ENCODE measurements at places on chromosomes 5 and 9.

GRCh38 chr5:82753374-82753773, 323.8 kb downstream of the TMEM167A start:
- DNase-seq: no peak

- DNase-seq: no peak
Observed at GRCh38 chr9:77170991-77171699, 6.2 kb upstream of the VPS13A start.

DNA sequence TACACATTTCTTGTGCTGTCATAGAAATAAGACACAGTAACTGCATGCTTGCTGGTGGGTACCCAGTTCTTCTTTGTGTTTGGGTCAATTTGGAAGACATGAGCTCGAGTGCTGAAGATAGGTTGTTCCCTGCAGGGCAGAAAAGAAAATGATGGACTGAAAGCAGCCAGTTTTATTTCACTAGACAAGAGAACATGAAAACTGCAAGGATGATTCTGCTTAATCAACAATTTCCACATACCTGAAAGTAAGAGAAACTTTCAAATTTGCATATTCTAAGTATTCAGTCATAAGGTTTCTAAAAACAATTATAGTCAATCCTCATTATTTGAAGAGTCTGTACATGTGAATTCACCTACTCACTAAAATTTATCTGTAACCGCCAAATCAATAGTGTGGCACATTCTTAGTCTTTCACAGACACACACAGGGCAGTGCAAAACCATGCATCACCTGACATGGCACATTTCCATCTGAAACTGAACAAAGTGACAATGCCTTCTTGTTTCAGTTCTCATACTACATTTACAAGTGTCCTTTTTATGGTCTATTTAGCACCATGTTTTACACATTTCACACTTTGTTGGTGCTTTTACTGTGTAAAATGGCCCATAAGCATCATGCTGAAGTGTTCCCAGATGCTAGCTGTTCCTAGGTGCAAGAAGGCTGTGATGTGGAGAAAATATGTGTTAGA, 56.9 kb downstream of the HOMER1 start:
- no peak for DNase-seq

DNA sequence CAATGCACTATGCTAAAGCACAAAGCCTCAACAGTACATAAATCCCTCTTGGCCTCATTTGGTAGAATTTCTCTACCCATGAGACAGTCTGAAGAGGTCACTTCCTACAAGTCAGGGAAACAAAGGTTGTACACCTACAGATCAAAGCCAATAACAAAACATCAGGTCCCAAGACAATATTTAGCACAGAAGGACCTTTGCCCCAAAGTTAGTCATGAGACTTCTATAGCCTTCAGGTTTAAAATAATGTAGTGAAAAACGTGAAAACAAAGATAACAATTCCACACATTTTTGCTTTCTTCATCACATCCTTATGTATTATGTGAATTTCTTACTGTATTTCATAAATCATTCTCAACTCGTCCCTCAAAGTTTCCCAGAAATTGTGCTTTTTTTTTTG, 15.8 kb downstream of the AFF4 start:
- DNase-seq: no peak

GRCh38 chr9:4145482-4145881, 154.4 kb downstream of the GLIS3 start:
- DNase-seq: no peak

DNA sequence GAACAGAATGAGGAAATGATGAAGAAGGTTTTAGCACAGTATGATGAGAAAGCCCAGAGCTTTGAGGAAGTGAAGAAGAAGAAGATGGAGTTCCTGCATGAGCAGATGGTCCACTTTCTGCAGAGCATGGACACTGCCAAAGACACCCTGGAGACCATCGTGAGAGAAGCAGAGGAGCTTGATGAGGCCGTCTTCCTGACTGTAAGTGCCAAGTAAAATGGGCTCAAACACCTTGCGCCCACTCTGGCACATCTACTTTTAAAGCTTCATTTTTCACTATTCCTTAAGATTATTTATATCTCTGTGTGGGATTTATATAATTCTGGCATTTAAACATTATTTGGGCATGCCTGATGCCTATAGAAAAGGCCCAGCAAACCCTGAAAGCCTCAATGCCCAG, 55.6 kb downstream of the CMYA5 start:
- no peak for DNase-seq

DNA sequence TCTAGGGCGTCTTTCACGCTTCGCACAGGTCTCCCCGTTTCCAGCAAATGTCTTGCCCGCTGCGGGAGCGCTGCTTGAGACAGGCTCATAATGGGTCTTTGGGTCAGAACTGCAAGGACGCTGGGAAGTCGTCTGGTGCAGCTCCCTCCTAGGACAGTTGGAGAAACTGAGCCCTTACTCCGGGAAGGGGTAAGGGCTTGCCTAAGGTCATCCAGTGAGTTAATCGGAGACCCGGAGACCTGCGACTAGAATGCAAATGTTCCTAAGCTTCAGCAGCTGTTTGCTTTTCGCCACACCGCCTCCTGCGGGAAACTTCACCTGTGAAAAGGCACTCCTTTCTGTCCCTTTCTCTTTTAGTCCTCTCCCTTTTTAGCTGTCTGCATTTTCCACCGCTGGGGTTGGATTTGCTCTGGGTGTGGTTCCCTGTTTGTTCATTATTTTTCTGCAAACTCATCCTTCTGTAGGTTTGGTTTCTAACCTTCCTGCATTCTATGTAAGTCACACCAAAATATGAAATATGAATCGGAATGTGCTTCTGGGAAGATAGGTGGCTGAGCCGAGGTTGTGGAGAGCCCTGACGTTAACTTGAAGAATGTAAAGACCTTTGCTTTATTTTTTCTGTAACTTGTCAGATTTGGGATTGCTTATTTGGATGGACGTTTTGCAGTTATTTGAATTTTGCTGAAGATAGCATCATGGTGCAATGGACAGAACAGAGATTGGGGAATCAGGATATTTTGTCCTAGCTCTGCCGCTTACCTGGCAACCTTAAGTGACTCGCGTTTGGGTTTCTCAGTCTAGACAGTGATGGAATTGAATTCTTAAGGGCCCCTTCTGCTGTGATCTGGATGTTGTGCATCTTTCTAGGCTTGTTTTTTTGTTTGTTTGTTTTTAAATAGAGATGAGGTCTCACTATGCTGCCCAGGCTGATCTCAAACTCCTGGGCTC, 909 bp downstream of the SLC36A1 start:
- DNase-seq: peak; percentile 2

GRCh38 chr5:134534726-134535110, 9.2 kb downstream of the JADE2 start:
- DNase-seq: no peak

- no peak for DNase-seq
Observed at GRCh38 chr5:124410539-124411488, 335.6 kb downstream of the ZNF608 start.

DNA sequence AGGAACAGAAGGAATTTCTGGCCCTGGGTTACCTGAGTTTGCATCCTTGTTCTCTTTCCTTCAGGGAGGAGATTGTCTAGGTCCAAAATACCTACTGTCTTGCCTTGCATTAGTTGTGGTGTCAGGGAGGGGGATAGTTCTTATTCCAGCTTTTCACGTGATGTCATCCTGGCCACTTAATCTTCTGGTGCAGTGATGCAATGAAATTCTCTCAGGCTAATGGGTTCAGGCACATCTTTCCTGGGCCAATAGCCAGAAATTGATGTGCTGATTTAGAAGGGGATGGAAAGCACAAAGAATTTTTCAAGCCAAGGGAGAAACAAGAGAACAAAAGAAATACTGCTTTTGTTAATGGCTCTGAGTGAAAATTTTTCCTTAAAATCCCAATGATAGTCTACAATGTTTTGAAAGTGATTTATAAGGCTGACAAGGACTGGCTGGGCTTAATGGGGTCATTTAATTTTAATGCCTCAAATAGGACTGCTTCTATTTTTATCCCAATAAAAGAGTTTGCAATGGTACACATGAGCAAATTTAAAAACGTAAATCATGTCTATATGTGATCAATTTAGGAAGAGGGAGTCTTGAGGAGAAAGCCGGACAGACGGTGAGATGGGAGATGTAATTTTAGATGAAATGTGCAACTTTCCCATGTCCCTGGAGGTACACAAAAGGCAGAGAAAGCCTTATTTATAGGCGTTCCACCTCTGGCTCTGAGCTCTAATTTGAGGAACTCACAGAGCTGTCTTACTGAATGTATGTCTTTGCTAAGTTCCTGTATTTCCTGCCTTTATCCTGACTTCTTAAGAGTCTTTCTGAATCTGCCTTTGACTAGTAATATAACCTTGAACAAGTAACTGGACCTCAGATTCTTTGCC, 89.3 kb upstream of the SV2C start:
- DNase-seq: no peak

- peak; percentile 55 for DNase-seq
Observed at GRCh38 chr5:172283020-172283861, at the start of gene UBTD2. TSS of gene UBTD2 (minus strand) at chr5:172283764. CDS start at chr5:172283665, 99 bp downstream.

- DNase-seq: no peak
Observed at GRCh38 chr9:111360881-111361280, 30.9 kb upstream of the OR2K2 start.
